Stimulated activated CD4-positive, alpha-beta T cell treated with anti-CD3 and anti-CD28 coated beads, Interleukin-1b, Interleukin-23, amount 100 ng/mL, for 1 hour (primary cell): ENCODE measurements at places on chromosomes 2 and 18.

DNA sequence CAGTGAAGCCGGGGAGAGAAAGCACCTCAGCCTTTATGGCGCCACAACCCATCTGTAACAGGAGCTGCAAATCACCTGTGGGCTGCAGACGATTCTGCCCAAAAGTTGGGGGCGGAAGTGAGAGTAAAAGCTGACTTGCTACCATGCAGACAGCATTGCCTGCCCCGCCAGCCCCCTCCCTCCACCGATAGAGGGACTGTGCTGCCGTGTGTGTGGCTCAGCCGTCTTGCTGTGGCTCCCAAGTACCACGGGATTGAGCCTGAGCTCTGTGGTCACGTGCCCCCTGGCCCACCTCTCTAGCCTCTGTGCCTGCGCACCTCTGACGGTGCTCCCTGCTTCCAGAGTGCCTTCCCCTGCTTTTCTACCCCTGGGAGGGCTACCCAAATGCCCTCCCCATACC, 79.6 kb downstream of the GLI2 start:
- DNase-seq: no peak

DNA sequence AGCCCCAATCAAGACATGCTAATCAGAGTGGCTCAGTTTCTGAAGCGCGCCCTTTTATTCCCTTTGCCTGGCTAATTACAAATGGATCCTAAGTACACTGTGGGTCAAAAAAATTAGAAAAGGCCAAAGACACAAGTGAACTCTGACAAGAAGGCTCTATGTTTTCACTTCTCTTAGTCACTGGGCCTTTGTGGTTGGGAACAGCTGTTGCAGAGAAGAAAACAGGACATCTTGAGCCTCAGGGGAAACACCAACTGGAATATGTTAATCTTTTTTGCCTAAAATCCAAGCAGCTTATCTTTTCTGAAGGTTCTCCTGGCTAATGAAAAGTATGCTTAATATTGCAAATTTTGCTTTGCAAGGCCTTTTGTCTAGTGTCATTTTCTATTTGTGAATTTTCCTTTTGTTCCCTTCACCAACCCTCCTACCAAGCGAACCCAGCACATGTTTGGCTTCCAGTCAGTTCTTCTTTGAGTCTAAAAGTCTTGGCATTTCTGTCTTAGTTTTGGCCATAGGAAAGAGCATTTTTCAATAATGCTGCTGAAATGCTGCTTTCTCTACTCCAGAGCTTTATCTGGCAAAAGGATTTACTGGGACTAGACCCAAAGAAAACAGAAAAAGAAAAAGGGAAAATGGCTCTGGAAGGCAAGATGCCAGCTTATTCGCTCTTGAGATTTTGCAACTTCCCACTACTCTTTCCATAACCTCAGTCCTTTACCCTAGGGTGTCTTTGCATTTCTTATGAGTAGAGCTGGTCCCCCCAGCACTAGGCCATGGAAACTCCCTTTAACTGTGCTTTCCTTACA, 440.2 kb upstream of the ST6GAL2 start:
- no peak for DNase-seq

- DNase-seq: no peak
Measured at GRCh38 chr2:165794536-165794928, 485 bp upstream of the GALNT3 start.

- no peak for DNase-seq
Measured at GRCh38 chr2:233473878-233474277, 92.7 kb downstream of the USP40 start.
